Fibroblast of the conjunctiva (primary cell): ENCODE measurements at places on chromosomes 1 and 21.

DNA sequence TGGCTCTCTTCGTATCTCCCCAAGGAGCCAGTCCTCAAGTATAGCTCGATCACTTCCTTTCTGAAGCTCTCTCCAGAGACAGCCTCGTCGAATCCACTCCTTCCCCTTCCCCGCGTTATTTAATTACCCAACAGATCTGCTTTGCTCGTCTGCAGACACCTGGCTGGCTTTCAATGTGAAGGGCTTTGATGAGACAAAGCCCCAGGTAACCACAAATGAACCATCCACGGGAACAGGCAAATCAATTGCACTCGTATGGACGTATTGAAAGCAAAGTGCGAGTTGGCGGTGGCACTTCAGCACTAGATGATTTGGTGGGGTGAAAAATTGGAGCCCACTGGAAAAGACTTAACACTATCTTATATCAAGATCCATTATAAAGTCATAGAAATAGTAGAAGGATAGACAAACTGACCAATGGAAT lies 364 bp upstream of the BCAR3 start:
- no peak for DNase-seq

GRCh38 chr1:21198929-21199328 lies 22.2 kb upstream of the EIF4G3 start:
- DNase-seq: no peak

DNA sequence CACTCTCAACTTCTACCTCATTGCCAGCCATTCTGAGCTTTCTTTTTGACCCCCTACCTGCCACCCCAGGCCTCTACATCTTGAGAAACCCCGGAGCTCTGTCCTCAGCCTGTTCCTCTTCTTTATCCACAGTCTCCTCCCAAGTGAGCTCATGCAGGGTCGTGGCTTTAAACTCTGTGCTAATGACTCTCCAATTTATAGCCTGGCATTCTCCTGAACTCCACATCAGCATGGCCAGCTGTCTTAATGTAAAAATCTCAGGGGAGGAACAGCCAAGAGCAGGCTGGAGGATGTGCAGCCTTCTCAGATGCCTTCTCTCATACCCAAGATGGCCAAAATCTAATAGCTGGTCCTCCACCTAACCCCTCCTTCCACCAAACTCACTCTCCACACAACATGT lies 84.2 kb downstream of the CCDC185 start:
- DNase-seq: no peak

DNA sequence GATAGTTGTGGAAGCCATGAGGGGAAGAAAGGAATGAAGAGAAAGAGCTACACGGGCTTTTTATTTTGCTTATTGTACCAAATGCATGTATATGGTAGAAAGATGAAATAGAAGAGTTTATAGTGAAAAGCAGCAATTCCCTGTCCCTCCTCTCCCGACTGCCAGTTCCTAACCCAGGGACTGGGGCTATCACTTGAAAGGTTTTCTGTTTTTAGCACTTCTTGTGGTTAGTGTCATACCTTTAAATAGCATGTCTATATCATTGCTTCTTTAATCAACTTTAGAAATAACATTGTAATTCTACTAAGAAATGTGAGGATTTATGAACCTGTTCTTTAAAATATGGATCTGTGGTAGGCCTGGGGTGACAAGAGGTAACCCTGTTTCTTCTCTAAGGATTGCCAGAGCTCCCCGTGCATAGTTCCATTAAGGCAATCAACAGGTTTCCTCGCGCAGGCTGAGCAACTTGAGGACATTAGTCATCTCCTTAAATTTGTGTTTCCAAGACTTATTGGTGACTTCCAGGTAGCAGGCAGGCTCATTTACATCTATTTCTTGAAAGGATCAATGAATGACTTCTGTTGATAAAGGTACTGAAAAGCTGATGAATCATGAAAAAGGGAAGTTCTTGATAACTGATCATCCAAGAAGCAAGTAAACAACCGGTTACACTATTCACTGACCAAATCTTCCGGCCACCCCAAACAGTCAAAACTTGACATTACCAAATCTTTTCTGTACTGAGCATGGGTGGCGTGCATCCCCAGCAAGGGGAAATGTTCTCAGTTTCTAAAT lies 37.8 kb upstream of the S1PR1 start:
- DNase-seq: no peak

DNA sequence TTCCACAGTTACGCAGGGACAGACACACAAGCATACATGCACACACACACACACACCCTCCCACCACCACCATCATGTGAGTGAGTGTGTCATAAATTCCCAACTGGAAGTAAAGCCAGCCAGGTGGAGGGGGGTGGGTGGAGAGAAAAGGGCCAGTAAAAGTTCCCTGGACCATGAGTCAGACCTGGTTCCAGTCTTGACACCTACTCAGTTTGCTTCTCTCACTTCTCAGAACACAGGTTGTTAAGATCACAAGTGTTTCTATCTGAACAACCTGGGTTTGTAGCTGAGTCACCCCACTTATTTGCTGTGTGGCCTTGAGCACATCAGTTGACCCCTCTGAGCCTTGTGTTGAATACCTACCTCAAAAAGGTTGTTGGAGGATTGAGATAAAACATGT lies 9.6 kb downstream of the EPHA10 start:
- no peak for DNase-seq

- no peak for DNase-seq
These were observed 20.2 kb upstream of the MTR start for GRCh38 chr1:236774926-236775325.

- DNase-seq: no peak
These were observed 122.9 kb upstream of the KRTAP19-8 start for GRCh38 chr21:31161157-31161556.

DNA sequence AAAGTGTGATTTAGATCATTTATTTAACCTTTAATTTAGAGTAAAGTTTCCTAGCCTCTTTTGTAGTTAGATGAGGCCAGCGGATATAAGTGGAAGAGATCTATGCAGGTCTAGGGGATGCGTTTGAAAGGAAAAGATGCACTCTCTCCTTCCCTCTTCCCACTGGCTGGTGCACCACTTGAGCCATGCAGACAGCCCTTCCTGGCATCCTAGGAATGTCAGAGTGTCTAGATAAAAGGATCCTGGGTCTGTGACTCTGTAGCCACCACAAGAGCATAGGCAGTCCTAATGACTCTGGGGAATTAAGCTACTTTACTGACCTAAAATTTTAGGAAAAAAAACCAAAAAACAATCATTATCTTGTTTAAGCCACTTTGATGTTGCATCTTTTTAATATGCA lies 16.0 kb upstream of the STUM start:
- no peak for DNase-seq

DNA sequence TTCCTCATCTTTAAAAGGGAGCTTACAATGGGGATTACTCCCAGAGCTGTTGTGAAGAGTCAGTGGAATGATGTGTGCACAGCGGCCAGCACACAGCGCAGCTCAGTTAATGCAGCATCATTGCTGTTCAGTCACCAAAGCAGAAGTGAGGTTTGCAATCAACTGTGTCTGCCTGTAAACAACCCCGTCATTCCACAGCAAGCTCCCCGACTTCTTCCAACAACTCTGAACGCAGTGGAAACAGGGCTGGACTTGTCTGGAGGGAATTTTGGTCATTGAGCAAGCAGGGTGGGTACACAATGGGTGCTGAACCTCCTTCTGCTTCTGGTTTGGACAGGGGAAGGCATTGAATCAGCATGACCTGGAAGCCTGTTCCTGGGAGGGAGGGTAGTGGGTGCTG lies 347.4 kb downstream of the PTPRU start:
- no peak for DNase-seq

DNA sequence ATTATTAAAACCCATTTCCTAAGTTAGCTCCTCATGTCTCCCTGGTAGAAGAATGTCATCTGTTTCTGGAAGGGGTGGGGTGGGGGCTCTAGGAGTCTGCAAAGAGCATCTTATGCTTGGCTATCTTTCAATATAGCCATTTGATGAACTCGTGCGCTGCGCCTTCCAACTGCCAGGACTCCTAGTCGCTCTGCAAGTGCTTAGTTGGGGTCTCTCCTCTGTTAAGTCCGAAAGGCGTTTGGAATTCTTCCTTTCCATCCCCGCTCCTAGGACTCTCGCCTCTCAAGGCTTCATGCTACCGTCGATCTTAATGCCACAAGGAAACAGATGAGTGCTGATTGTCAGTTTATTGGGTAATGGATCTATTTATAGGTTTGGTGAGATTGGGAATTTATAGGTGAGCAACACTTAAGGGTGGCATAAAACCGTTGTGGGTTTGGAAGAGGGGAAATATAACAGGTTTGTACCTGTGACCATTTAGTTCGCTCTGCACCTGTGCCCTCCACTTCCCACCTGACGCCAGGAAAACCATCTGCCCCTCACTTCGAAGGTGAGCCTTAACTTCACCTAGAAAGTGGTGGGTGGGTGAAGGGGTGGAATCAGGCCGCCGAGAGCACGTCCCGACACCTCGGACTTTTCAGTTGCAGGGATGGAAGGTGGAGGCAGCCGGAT lies 1.1 kb downstream of the KCNH1 start:
- no peak for DNase-seq

GRCh38 chr21:42694751-42695696 lies 41.6 kb downstream of the PDE9A start:
- DNase-seq: no peak

DNA sequence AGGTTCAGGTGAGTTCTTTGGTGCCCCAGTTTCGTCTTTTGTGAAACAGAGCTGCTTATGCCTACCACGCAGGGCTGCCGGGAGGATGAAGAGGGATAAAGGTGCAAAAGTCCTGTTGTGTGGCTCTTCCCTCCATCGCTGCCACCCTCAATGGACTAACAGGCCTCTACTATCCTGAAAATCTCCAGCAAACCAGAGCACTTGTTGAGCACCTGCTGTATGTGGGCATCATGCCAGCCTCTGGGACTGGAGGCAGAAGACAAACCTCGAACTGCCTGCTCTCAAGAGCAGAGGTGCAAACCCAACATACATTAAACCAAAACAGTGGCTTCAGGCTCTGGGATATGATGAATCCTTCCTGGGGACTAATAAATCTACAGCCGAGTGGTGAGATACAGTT lies 174.1 kb downstream of the ACTL8 start:
- DNase-seq: no peak

- DNase-seq: no peak
These were observed 39.1 kb downstream of the DYRK1A start for GRCh38 chr21:37405629-37406028.

- DNase-seq: no peak
These were observed 33.4 kb downstream of the MEGF6 start for GRCh38 chr1:3577711-3578432.

DNA sequence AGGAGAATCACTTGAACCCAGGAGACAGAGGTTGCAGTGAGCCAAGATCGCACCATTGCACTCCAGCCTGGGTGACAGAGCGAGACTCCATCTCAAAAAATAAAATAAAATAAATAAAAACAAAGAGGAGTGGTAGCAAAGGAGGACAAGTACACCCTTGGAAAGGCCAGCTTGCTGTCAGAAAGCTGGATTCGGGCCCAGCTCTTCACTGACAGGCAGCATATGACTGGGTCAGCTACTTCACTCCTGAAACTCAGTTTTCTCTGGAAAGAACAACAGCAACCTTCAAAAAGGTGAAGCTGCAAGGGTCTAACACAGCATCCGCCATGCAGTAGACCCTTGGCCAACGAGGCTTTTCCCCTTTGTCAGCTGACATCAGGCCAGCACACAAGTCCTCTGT lies 156.0 kb upstream of the TIAM1 start:
- no peak for DNase-seq

DNA sequence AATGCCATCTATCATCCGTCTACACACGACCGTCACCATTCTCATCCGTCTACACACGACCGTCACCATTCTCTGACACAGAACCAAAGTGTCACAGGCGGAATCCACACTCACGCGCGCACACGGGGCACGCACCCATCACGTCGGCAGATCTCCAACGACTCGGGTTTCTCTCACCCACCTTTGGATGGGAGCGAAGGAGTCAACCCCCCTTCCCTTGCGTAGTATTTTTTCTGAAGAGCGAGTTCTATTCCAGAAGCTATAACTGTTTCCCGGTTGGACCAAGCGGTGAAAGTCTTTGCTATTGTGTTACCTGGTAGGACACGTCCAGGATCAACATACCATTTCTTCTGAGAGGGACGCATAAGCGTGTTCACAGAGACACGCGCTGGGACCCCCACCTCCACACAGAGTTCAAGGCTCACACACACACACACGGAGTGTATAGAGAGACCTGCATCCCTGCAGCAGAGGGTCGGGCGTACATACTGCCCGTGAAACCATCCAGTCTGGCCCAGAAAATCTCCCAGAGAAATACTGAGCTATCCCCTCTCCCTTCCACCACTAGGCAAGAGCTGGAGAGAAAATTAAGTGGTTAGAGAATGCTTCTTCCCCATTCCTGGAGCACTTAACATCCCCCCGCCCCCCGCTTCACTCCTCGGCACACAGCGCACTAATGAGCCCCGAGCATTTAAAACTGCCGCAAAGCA lies 741 bp downstream of the DUSP10 start:
- DNase-seq: no peak

DNA sequence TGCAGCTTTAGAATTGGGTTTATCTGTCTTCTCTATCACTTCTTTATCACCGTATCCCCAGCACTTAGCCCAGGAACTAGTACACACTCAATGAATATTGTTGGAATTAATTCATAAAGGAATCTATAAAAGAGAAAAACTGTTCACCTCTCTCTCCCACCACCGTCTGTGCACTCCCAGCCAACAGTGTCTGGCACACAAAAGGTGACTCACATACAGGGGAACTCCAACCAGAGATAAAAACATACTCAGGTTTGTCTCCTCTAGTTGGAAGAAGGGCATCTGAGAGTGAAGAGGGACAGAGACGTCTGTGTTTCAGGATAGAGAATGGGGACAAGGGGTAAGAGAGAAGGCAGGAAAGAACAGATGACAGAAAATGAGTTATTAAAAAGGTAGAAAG lies 10.0 kb downstream of the ITLN1 start:
- no peak for DNase-seq

DNA sequence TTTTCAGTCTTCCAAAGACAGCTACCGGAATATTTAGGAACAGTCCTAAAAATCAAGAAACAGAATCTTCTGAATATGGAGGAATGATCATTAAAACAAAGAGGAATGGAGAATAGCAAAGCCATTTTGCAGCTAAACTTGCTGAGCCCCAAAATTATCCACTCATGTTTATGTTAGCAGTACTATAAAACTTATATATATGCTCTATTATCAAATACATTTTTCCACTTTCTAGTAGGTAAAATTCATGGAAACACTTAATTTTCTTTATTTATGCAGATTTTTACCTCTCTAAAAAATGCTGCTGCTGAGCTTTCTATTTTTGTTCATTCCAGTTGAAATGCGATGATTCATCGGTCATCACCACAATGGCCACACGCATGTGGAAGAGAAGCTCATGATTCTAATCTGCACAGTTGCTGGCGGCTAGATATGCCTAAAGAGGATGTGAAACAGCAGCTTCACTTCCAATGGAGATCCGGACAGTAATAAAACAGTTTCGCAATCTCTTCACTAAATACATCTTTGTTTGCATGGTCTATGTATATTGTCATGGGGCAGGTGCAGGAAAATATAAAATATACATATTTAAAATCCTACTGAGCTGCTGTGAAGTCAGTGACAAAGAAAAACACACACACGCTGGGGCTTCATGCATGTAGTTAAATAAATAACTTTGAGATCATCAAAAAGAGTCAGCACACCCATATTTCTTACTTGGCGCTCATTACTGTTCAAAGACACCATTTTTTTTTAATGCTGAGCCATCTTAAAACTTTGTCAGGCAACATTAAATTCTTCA lies 292.2 kb downstream of the SMYD3 start:
- no peak for DNase-seq
